Epithelial cell of umbilical artery (primary cell): ENCODE measurements at places on chromosomes 6 and 20. TPM values are rescaled to one million over a fixed set of nuclear protein-coding genes. Genes with fewer than 3 reads are reported as not detected.

PRRT1 gene
- under 0.01 and 0.30 TPM in 2 replicates for total RNA-seq

TGM3 gene
- not detected in 2 replicates for total RNA-seq

NKX2-2 gene
- total RNA-seq: not detected in 2 replicates

PNPLA1 gene
- total RNA-seq: not detected in 2 replicates

DEFB124 gene
- total RNA-seq: not detected in 2 replicates

TBXT gene
- total RNA-seq: not detected in 2 replicates

TMEM244 gene
- not detected in 2 replicates for total RNA-seq

LPIN3 gene
- 0.97 and 3.6 TPM in 2 replicates for total RNA-seq

CDS2 gene
- total RNA-seq: 26.6 and 44.1 TPM in 2 replicates

TUBB1 gene
- total RNA-seq: not detected in 2 replicates

PFDN6 gene
- total RNA-seq: 57.8 and 82.8 TPM in 2 replicates

ULBP2 gene
- total RNA-seq: 6.8 and 9.6 TPM in 2 replicates

RNF182 gene
- 0.32 and 0.61 TPM in 2 replicates for total RNA-seq

CASS4 gene
- total RNA-seq: not detected in 2 replicates

ADGRF1 gene
- total RNA-seq: not detected in 2 replicates

TMEM200A gene
- 3.0 and 3.2 TPM in 2 replicates for total RNA-seq
